ENCODE measurements at places on chromosomes 11 and 22.

GRCh38 chr11:42417691-42418090 lies 894.1 kb upstream of the API5 start:
- no peak for DNase-seq

- DNase-seq: peak; percentile 97
These were observed 127.6 kb upstream of the PARVA start for GRCh38 chr11:12249590-12250260.

GRCh38 chr11:722346-722811 lies 16.3 kb downstream of the EPS8L2 start:
- DNase-seq: no peak

DNA sequence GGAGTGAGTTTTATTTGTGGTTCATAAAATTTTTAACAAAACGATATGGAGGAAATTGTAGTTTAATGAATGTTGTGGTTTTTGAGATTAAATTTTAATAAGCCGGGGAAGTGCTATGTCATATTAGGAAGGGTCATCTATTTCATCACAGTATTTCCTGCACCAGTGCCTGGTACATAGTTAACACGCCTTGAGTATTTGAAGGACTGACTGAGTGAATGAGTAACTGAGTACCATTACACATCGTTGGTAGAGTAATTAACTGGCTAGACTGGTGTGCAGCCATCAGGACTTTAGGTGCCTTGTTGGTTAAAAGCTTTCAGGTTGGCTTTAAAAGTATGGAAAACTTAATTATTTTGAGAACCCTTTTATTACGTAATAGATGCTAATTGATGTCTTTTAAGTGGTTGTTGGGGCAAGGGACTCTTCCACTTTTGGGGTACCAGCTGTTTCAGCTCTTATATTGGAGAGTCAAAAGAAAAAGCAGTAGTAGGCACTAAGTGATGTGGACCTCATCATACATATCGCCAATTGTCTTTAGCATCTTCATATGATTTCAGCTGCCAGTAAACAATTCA lies 101.8 kb downstream of the DDX10 start:
- no peak for DNase-seq

- no peak for DNase-seq
These were observed 35.4 kb upstream of the SMIM38 start for GRCh38 chr11:69120096-69120875.

- no peak for DNase-seq
These were observed 7.7 kb downstream of the LINC01488 start for GRCh38 chr11:69489031-69489745.

DNA sequence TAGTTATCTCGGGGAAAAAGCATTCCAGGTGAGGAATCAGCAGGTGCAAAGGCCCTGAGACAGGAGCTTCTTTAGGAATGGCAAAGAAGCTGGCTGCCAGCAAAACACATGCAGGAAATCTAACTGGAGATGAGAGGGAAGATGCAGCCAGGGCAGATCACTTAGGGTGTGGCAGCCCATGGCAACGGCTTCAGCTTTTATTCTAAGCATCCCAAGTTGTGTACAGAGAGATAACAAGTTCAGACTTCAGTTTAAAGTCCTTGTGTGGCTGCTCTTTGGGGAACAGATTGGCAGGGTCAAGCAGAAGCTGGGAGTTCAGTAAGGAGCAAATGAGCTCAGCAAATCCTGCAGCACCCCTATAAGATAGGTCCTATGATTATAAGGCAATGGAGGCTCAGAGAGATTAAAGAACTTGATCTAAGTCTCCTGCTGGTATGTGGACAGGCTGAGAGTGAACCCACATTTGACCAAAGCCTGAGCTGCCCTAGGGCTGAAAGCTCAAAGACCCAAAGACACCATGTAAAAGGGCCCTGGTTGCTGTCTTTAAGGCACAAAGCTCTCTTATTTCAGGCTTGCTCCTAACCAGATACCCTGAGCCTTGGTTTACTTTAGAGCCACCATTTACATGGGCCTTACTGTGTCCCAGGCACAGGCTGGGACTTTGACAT lies 466.8 kb downstream of the SOX6 start:
- DNase-seq: no peak

- DNase-seq: no peak
These were observed 71.3 kb downstream of the BBOX1 start for GRCh38 chr11:27111896-27112295.

DNA sequence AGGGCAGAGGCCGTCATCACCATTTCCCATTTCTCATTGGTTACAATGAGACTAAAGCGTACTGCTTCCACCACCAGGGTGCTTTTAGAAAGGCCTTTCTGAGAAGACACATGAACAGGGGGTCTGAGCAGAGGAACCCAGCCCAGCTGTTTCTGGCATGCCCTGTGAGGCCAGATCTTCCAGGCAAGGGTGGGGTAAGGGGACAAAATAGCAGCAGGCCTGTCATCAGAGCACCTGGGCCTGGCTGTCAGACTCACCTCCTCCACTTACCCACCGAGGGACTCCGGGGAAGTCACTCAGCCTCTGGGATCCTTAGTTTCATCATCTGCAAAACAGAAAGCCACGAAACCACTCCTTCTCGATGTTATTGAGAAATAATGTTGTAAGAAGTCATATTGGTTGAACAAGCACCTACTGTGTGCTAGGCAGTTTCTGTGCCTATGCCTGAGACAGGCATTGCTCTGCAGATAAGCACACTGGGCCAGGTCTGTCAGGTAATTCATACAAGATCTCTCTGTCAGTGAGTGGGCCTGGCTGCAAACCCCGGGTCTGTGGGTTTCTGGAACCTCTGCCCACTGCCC lies 8.8 kb upstream of the WNT11 start:
- DNase-seq: no peak

DNA sequence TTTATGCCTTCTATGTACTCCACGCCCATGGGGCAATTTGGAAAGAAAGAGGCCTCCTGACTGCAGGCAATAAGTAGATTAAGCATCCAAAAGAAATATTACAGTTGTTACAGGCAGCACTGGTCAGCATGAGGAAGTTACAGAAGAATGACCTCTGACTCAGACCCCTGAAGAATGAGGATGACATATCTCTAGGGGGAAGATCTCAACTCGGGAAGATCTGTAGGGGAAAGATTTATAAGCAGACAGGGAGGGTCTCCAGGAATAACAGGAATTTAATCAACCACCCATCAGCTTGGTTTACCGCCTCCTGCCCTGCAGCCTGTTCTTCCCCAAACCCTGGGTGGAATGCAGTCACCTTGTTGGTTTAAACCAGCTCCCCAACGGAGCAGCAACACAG lies 58.0 kb downstream of the RCN1 start:
- DNase-seq: no peak

- DNase-seq: no peak
These were observed 4.8 kb downstream of the GVQW3 start for GRCh38 chr11:76385903-76386302.

DNA sequence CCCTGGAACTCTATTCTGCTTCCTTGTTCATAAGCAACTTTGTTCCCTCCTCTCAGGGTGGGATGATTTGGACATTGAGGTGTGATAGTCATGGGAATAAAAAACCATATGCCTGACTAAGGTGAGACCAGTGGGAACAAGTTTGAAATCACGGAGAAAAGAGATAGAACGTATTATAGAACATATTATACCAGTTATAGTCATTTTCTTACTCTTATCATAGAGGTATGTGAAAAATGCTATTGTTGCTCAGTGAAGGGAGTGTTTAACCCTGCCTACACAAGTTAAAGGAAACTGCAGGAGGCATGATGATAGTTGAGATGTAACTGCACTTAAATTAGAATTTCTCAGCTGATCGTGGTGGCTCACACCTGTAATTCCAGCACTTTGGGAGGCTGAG lies 15.5 kb downstream of the OR6Q1 start:
- no peak for DNase-seq

GRCh38 chr11:31262761-31263160 lies 106.8 kb downstream of the DCDC1 start:
- no peak for DNase-seq

- no peak for DNase-seq
These were observed 39.3 kb upstream of the ABTB2 start for GRCh38 chr11:34397120-34397519.

DNA sequence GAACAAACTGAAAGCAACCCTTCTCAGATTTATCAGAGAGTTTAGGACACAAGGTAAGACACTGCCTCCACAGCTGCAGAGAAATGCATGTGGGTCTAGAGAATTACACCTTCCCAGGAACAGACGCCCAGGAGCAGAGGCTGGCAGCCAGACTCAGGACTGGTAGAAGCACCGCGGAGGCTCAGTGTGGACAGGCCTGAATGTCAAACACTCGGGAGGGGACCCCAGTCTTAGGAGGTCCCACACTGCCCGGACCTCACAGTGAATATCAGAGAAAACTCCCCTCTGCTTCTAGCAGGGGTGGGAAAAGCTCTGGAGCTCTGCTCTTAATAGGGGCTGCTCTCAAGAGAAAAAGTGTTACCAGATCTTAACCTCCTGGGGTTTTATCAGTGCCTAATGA lies 952.7 kb downstream of the BRD1 start:
- no peak for DNase-seq

DNA sequence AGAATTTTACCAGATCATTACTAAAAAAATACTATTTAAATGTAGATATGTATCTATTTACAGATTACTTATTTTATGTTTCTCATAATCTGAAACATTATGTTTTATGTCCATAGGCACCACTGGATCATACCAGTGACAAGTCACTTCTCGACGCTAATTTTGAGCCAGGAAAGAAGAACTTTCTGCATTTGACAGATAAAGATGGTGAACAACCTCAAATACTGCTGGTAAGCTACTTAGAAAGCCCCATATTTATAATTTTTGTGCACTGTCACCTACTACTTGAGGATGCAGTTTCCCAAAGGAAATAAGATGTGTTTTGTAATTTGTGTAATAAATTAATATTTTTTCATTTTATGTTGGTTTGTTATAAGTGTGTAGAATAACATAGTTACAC lies 42.6 kb downstream of the USP47 start:
- DNase-seq: no peak

GRCh38 chr22:49548356-49549202 lies 279.1 kb downstream of the BRD1 start:
- no peak for DNase-seq

GRCh38 chr11:113591117-113591516 lies 115.0 kb downstream of the TMPRSS5 start:
- peak; percentile 40 for DNase-seq

DNA sequence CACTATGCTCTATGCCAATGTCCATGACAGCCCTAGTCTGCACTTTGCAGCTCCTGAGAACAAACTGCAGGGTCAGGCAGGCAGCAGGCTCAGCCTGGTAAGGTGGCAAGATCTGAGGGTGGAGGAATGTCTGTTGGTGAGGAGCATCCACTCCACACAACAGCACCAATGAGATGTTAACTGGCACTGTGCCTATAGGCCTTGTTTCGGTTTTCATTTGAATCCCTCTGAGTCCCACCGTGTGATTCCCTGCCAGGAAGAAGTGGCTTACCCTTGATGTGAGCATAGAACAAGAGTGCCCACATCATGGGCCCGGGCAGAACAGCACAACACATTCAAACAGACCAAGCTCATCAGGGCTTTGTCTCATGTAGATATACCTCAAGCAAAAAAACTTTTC lies 44.1 kb upstream of the CHRM4 start:
- no peak for DNase-seq

DNA sequence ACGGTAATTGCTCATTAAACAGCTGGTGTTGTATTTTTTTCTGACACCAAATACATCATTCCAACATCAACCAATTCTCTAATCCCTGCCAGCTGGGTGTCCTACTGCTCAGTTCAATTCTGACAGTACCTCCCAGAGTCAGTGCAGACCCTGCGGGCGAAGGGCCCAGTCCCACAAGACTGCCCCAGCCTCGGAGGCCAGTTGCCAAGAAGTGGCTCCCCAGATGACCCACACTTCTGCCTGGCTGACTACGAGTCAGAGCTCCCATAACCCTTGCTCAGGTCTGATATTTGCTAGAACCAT lies 147.2 kb downstream of the CTTN start:
- DNase-seq: no peak

GRCh38 chr22:45757068-45757467 lies 85.4 kb downstream of the ATXN10 start:
- no peak for DNase-seq

DNA sequence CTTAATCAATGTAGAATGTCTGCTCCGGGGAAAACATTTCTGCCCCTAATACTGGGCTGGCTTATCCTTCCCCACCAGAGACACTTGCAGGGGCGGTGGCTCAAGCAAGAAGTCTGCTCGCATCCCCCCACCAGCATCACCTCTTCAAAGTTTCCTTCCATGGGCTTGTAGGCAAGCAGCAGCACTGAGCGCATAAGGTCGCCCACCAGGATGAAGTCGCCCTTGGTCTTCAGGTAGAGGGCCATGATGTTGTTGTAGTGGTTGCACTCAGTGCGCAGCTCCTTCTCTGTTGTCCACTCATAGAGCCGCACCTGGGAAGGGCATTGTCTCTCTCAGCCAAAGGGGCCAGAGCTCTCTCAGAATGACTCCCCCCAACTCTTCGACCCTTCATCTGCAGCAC lies 8.6 kb upstream of the VWCE start:
- no peak for DNase-seq

GRCh38 chr11:111259896-111260295 lies 14.4 kb downstream of the POU2AF2 start:
- no peak for DNase-seq

GRCh38 chr22:40928657-40929056 lies 22.5 kb upstream of the RBX1 start:
- DNase-seq: no peak

DNA sequence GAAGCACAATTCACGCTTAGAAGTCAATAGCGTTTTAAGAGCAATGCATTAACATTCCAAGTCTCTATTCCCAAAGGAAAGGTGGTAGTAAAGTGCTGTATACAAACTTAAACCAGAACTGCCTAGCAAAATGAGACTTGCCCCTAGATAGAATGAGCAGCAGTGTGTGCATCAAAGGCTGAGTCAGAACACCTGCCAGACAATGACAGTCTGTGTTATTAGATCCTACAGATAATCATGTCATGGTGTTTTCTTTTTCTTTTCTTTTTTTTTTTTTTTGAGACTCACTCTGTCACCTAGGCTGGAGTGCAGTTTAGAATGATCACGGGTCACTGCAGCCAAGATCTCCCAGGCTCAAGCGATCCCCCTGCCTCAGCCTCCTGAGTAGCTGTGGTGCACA lies 1.6 kb downstream of the RTCB start:
- no peak for DNase-seq

DNA sequence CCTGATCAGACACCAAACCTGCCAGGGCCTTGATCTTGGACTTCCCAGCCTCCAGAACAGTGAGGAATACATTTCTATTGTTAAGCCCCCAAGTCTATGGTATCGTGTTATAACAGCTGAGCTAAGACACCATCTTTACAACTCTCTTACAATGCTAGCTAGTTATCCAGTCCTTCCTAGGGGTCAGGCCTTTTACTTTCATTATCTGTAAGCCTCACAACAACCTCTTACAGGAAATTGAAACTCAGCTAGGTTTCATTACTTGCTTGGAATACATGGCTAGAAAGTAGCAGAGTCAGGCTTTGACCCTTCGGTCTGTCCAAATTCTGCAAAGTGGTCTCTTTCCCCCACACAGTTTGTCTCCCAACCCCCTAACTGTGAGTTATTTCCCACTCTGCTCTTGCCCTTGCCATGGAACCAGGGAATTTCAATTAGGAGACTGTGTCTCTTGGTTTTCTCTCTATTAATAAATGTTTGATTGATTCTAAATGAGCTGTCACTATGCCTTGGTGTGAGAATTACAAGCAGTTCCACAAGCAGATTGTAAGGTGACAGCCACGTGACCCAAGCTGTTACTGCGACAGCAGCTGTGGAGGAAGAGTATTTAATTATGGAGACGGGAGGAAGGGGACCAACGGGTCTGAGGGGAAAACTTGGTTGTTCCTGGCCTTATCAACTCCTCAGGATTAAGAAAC lies 38.4 kb upstream of the CLMP start:
- DNase-seq: no peak

Measured in NCI-H146 (cell line).